Neural progenitor cell (in vitro differentiated cells): ENCODE measurements at places on chromosomes 11 and 22. TPM values are rescaled to one million over a fixed set of nuclear protein-coding genes. Genes with fewer than 3 reads are reported as not detected.

- peaks cover 14% of the 10 kb centered on the region for H3K4me1 ChIP-seq
- no peaks in the 10 kb centered on the region for H3K36me3 ChIP-seq
Measured at GRCh38 chr11:73233211-73233610, 15.1 kb downstream of the P2RY2 start.

The GSTT2 gene
- not detected in 2 replicates for total RNA-seq

DNA sequence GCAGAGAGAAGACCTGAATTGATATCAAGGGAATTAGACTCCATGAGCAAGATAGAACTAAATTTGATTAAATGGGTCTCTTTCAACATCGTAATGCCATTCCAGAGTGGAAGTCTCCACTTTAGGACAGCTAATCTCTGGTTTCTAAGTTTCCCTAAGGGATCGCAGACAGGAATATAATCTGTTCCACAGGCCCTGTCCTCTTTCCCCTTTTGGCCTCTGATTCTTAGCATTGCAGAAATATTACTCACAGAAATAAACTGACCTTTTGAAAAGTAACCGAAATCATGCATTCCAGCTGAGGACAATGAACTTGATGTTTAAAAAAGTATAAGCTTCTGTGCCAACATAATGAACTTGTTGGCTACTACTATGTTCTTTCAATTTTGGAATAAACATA lies 227.8 kb downstream of the ETS1 start:
- DNase-seq = no peak
- H3K27ac ChIP-seq = no peak overlapping the region
- H3K36me3 ChIP-seq = no peaks in the 10 kb centered on the region

The CARD16 gene
- not detected in 2 replicates for total RNA-seq

The TPBGL gene
- total RNA-seq = not detected in 2 replicates

DNA sequence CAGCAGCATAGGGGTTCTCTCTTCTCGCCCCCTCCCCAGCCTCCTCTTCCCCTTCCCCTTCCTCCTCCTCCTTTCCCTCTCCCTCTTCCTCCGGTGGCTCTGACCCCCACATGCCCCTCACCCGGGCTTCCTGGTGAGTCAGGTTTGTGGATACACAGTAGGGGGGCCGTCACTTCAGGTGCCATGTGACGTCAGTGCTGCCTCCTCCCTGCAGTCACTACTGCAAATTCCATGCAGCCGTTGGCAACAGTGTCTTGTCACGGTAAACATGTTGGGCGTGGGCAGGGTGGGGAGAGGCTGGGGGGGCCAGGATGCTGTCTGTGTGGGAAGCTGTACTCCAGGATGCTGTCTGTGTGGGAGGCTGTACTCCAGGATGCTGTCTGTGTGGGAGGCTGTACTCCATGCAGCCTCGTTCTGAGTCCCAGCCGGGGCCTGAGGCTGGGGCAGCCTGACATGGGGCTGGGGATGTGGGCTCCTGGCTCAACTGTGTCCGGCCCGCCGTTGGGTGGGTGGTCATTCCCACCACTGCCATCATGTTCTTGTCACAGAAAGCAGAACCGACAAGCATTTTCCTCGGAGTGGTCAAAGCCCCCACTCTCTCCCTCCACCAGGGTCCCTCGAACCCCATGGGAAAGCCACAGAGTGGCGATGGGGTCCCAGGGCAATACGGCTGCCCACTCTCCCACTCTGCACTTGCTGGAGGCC lies 2.4 kb upstream of the MUC2 start:
- no peak overlapping the region for H3K4me3 ChIP-seq
- no peak overlapping the region for H3K27ac ChIP-seq
- H3K27me3 ChIP-seq = peaks cover 3% of the 10 kb centered on the region
- H3K36me3 ChIP-seq = no peaks in the 10 kb centered on the region
- DNase-seq = no peak
- peaks cover 17% of the 10 kb centered on the region for H3K4me1 ChIP-seq

DNA sequence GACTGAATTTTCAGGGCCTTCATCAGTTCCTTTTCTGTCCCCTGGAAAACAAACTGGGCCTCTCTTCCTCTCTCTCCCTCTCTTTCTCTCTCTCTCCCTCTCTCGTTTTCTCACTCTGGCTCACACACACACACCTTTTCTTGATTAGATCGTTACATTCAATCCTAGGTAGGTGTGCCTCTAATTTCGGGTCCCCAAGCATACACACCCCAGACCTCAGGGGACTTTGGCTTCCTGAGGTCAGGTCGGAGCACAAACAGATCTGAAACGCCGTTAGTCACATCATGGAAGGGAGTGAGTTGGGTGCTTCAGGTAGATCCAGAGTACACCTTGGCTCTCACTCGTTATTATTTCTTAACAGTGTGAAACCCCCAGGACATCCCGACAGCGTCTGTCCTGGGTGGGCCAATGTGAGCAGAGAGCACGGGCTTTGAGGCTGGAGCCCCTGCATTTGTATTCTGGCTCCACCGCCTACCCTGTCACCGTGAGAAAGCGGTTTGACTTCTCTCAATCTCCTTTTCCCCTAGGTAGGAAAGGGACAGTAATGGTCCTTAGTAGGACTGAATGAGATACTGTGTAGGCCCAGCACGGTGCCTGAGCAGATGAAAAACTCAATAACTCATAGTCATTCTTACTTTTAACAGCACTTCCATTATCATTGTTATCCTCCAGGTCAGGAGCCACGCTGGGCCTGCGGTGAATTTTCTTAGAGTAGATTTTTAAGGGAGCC lies 37.3 kb upstream of the POU2AF1 start:
- no peak for DNase-seq
- no peak overlapping the region for H3K27ac ChIP-seq
- no peak overlapping the region for H3K4me3 ChIP-seq
- H3K36me3 ChIP-seq = no peaks in the 10 kb centered on the region
- H3K4me1 ChIP-seq = no peaks in the 10 kb centered on the region

DNA sequence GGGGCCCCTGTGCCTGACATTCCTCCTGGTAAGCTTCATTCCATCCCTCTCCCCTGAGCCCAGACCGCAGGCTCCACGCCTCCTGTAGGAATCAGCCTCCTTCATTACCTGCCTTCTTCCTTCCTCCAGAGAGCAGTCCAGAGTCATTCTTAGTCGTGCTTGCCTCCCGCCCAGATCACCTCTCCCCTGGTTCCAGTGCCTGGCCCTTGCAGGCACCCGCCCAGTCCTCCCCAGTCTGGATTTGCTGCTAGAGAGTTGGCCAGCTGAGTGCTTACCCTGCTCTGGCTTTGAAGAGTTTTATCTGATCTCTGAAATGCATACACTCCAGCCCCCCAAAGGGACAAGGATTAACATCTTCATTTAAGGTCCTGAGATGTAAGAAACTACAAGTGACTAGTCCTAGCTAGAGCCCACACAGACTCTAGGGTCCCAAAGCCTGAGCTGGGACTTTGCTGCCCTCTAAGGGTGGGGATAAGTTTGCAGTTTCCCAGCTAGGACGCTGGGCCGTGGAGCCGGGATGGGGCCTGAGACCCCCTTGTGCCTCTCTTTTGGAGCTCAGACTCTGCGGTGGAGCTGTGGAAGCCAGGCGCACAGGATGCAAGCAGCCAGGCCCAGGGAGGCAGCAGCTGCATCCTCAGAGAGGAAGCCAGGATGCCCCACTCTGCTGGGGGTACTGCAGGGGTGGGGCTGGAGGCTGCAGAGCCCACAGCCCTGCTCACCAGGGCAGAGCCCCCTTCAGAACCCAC lies 1.6 kb downstream of the NR1H3 start:
- H3K36me3 ChIP-seq = no peaks in the 10 kb centered on the region
- H3K4me1 ChIP-seq = peaks cover 25% of the 10 kb centered on the region
- H3K27ac ChIP-seq = no peak overlapping the region
- no peak overlapping the region for H3K4me3 ChIP-seq

The C22orf39 gene
- total RNA-seq = 49.5 and 57.0 TPM in 2 replicates

GRCh38 chr11:81970886-81971285 lies 762.8 kb downstream of the FAM181B start:
- H3K4me3 ChIP-seq = no peak overlapping the region
- DNase-seq = no peak
- no peak overlapping the region for H3K27ac ChIP-seq
- no peaks in the 10 kb centered on the region for H3K27me3 ChIP-seq
- no peaks in the 10 kb centered on the region for H3K4me1 ChIP-seq
- H3K36me3 ChIP-seq = no peaks in the 10 kb centered on the region
